Muscle of arm (tissue), 14 donors: ENCODE measurements at places on chromosomes 11 and 22. TPM values are rescaled to one million over a fixed set of nuclear protein-coding genes. Genes with fewer than 3 reads are reported as not detected.

DNA sequence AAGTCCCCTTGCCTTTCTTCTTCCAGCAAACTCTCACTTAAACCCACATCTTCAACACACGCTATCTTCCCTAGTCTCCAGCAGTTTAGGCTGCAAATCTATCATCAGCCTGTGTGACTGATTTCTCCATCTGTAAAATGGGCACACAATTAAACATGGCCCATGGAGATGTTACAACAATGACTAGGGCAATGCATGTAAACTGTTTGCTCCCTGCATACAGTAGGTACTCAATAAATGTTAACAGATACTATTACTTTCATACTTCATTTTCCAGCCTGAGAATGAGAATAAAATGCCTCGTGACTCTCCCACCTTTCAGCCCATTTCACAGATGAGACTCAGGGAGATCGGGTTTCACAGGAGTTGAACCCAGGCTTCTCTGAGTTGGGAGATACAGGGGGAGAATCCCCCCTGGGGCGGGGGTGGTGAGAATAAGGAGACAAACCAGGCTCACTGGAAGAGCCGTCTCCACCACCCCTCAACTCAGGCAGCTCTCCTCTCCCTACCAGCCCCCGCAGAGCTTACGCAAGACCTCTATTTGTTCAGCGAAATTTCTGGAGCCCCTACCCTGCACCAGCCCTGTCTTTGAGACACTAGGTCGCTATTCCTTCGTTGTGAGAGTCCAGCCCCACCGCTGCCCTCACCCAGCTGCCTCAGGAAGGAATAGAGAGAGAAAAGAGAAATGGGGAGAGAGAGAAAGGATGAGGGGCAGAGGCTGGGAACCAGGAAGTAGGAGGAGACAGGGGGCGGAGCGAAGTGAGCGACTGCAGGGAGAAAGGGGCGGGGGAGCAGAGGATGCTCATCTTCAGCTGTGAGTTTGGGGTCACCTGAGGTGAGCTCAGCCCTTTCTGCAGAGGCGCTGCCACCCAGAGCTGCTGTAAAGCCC lies 42.1 kb upstream of the KLHL35 start:
- peak; percentile 51 for DNase-seq

- no peak for DNase-seq
Measured at GRCh38 chr11:44260081-44260480, 49.9 kb downstream of the ALX4 start.

GRCh38 chr11:102837156-102837555 lies 6.3 kb downstream of the MMP3 start:
- DNase-seq = no peak

DNA sequence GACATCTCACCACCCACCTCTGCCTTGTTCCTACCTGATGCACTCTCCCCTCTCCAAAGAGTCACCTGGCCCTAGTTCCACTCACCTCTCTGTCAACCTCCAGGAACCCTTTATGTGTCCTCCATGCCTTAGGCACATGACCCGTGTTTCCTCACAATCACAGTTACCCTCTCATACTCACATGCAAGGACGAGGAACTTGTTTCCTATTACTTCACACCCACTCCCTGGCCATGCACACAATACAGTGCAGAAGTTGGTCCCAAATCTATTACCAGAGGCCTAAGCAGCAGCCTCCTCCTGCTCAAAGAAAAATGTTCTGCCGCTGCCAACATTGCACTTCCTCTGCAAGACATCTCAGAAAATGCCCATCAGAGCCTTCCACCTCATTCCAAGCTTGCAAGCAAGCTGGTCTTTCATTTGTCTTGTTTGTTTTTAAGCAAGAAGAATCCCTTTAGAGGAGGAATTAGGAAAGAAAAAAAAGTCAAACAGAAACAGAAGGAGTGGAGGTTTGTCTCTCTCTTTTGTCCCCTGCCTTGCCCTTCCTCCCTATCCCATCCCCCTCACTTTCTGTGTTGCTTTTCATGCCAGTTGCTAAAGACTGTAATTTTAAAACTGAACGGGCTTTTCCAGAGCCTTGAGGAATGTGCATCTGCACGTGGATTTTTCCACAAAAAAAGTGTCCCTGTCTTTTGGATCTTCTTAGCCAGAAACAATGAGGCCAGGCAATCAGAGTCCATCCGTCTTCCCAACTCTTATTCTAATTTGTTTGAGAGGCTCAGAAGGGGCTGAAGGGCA lies 63.4 kb downstream of the KCNJ1 start:
- no peak for DNase-seq

DNA sequence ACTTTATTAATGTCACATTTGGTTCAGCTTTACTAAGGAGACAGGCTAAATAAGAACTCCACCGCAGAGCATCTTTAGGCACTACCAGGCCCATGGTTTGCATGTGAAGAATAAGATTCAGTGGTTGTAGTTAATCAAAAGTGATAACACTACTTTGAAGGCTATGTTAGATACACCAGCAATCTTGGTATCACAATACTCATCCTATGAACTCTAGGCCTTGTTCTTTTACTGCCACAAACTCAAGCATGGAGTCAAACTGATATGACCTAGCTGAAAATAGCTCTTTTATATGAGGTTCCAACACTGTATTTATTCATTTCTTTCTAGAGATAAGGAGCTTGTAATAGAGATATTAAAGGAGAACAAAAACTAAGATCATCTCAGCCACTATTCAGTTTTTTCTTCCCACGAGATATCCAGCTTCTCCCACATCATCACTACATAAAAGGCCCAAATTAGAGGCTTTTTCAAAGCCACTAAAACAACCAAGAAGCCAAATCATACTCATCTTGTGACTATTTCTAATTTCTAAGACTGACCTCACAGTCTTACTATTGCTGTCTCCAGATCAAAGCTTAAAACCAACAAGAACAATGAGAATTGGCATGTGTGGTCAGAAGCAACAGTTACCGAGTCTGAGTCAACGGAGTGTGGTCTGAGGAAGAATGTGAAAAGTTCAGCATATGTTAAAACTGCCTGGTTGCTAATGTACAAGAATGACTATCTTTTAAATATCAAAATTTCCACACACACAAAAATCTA lies 25.1 kb upstream of the GUCY1A2 start:
- DNase-seq = no peak

The EFCAB6 gene
- not detected for polyA plus RNA-seq

DNA sequence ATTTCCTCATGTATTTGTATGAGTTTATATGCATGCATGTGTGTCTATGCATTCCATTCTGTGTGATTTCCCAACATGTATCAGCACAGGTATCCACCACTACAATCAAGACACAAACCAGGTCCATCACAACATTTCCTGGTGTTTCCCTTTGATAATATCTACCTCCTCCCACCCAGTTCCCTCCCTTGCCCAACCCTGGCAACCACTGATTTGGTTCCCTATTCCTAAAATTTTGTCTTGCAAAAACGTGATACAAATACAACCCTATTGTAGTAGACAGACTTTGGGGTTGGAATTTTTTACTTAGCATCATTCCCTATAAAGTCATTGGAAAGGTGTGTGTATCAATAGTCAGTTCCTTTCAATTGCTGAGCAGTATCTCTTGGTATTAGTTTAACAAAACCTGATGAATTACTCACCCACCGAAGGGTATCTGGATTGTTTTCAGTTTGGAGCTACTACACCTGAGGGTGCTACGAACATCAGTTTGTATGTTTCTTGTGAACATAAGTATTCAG lies 51.8 kb upstream of the IGLL5 start:
- DNase-seq = no peak
